ENCODE measurements at places on chromosomes 13 and 19.
A peak's percentile ranks its signal among the peaks of the same experiment; 100 is the strongest.

GRCh38 chr13:68214691-68215415 lies 984.7 kb upstream of the PCDH9 start:
- no peak for DNase-seq

DNA sequence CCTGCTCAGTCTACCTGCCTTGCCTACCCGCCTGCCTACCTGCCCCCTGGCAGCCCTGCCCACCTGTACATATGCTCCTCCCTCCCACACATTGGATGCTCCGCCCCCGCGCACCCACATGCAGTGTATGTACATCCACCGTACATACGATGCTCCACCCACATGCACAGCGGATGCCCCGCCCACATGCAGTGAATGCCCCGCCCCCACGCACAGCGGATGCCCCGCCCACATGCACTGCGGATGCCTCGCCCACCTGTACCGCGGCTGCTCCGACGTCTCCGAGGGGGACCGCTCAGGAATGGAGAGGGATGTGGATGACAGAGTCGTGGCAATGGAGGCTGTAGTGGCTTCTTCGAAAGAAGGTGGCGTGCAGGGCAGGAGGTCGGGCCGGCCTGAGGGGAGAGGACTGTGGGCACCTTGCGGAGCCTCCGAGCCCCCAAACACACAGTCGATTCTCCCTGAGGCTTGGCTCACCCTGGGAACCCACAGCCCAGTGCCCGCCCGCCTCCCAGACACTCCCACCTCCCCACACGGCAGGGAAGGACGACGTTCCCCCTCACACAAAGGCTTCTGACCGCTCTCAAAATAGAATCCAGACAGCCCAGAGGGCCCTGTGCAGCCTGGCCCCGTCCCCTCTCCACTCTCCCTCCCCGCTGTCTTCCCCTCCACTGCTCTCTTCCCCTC lies 16.5 kb upstream of the CACTIN start:
- no peak for DNase-seq

DNA sequence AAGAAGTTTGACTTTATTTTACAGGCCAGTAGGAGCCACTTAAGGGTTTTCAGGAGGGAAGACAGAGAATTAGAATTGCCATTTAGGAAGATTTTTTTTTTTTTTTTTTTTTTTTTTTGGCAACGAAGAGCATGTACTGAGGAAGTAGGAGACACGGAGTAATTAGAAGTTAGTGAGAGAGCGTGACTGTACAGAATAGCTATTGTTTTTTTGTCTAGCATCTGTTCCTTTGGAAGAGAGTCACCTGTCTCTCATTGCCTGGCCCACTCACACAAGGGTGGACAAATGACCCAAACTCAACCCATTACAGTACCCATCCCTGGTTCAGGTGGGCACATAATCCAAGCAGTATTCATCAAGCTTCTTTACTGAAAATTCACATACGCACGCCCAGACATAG lies 166.7 kb downstream of the LACC1 start:
- DNase-seq, result no peak

DNA sequence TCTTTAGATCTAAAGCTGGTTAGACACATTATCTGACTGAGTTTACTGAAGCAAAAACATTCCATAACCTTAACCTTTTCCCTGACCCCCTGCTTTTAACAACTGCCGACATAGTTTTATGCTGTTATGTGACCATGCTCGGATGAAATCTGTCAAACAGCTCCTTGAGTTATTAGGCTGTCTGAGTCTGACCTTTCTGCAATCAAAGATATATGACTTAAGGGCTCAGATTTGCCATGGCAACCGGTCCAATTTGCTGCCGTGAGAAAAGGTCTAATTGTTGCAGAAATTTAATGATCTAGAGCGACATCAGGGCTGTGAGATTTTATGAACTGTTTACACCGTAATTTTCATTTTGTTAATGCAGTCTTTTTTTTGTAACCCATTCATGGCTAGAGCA lies 61.8 kb downstream of the URI1 start:
- no peak for DNase-seq

DNA sequence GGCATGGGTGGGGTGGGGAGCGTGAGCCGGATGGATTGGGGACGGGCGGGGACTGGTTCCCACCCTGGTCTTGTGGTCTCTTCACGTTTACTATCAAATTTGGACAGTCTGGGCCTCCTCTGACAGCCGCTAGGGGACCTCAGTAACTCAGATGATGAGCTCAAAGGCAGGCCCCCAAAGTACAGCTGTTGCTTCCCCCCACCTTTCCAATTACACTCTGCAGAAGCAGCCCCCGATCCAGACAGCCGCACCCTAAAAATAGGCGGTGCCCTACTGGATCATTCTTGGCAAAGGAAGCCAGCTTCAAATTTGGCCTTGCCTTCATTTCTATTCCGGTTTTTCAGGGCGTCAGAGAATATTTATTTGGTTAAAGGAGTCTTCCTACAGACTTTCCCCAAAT lies 1.9 kb upstream of the FOXO1 start:
- DNase-seq, result no peak

DNA sequence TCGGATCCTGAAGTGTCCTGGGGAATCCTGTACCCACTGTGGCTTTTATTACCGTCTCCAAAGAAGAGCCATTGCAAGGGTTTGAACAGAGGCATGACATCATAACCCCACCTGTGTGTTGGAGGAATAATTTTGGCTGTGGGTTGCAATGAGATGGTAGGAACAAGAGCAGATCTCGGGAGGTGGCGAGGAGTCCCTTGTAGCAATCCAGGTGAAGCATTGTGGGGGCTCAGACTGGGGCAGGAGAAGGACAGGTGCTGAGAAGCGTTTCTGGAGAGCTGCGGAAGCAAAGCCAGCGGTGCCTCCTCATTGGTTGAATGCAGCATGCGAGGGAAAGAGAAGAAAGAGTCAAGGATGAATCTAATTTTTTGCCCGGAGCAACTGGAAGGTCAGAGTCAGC lies 382.4 kb downstream of the EFNB2 start:
- no peak for DNase-seq

GRCh38 chr19:57815247-57816075 lies 748 bp upstream of the ZNF552 start:
- DNase-seq, result no peak

- no peak for DNase-seq
Measured at GRCh38 chr13:73625562-73626339, 508.5 kb downstream of the KLF12 start.

- peak; percentile 39 for DNase-seq
Measured at GRCh38 chr19:58021541-58022282, 12.1 kb upstream of the ZSCAN1 start.

DNA sequence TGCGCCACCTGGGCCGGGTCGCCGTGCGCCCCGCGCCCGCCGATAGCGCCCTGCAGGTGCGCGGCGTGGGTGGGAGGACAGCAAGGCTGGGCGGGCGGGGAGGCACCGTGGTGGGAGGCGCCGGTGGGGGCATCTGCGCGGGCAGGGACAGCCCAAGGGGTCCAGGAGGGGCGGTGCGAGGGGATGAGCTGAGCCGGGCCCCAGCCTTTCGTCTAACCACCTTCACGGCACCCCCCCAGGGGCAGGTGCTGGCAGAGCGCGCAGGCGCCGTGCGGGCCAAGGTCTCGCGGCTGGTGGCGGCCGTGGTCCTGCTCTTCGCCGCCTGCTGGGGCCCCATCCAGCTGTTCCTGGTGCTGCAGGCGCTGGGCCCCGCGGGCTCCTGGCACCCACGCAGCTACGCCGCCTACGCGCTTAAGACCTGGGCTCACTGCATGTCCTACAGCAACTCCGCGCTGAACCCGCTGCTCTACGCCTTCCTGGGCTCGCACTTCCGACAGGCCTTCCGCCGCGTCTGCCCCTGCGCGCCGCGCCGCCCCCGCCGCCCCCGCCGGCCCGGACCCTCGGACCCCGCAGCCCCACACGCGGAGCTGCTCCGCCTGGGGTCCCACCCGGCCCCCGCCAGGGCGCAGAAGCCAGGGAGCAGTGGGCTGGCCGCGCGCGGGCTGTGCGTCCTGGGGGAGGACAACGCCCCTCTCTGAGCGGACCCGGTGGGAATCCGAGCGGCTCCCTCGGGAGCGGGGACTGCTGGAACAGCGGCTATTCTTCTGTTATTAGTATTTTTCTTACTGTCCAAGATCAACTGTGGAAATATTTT lies 3.1 kb downstream of the KISS1R start:
- no peak for DNase-seq

GRCh38 chr13:103810026-103810425 lies 743.8 kb upstream of the SLC10A2 start:
- no peak for DNase-seq

- no peak for DNase-seq
Measured at GRCh38 chr19:30235946-30236345, 136.2 kb upstream of the ZNF536 start.

DNA sequence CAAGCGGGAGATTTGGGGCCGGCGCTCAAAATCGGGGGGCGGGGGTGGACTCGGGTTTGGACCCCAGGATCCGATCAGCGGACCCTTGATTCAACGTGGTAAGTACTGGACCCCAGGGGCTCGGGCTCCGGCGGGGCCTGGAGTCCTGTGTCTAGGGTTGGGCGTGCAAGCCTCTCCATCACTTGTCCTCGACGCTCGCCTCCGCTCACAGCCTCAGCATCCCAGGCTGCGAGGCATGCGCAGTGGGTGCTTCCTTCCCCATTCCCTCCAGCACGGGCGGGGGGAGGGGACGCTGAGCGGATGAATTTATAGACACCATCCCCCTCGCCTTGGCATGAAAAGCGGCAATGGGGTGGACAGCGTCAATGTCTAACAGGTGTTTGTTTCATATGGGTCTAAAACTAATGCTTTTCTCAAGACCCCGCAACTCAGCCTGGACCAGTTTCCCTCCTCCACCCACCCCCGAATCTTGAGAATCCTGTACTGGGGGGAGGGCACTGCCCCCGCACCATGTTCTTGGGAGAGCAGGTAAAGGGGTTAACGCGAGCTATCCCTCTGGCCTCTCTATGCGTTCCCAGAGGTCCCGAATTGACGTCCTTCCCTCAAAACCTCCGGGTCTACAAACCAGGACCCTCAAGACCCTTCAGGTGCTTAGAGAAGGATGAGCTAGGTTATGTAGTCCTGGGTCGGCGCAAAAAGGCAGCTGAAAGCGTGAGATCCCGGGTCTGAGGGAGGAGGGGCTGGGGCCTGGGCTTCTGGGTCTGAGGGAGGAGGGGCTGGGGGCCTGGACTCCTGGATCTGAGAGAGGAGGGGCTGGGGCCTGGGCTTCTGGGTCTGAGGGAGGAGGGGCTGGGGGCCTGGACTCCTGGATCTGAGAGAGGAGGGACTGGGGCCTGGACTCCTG lies 579 bp downstream of the CPT1C start:
- peak; percentile 14 for DNase-seq

GRCh38 chr19:1942078-1942933 lies 1.3 kb downstream of the CSNK1G2 start:
- peak; percentile 73 for DNase-seq

DNA sequence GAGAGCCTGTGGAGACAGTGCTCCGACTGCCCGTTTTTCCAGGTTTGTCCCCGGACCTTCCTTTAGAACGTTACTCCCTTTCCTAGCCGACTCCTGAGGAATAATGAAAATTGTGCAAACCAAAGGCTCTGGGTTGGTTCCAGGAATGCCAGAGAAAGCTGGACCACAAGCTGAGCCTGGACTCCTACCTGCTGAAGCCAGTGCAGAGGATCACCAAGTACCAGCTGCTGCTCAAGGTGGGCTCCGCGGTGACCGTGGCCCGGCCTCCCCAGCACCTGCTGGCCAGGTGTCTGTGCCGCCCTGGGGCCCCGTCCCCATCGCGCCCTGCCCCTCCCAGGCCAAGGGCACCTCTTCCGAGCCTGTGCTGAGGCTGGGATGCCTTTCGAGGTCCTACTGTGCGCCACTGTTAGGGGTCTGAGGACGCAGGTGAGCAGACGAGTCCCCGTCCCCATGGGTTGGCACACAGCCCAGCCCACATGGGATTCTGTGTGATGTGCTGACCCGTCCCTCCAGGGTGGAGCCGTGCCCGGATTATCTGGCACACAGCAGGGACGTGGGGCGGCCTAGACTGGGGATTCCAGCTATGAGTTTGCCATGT lies 20.5 kb upstream of the F7 start:
- DNase-seq, result no peak

DNA sequence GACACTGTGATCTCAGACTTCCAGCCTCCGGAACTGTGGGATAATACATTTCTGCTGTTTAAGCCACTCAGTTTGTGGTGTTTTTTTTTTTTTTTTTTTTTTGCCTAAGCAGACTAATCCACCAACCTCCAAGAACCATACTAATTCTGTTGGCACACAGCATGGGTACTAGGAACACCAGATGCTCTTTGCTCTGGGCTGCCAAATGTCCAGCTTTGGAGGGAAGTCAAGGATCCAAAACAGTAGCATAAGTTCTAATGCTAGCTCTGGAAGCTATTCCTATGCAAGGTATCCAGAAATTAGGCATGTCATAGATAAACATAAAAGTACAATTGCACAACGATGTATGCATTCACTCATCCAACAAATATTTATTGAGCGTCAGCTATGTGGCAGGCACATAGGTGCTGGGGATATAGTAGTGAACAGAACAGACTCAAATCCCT lies 64.5 kb upstream of the WDFY2 start:
- DNase-seq, result no peak

DNA sequence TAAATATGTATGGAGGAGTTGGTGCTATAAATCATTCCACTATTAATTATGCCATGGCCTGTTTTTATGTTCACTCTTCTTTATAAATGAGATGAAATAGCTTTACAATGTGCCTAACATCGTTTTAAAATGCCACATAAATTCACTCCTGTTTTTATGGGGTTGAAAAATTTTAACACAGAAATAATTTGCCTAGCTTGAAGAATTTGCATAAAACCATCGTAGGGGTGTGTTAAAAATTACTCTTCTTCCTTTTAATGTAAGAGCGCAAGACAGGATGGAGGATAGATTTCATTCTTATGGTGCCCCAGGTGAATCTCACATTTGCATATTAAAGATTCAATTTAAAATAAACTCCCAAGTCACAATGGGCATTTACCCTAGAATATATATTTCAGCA lies 447.8 kb downstream of the OXGR1 start:
- no peak for DNase-seq

GRCh38 chr13:25046985-25047511 lies 48.9 kb upstream of the PABPC3 start:
- DNase-seq, result no peak

DNA sequence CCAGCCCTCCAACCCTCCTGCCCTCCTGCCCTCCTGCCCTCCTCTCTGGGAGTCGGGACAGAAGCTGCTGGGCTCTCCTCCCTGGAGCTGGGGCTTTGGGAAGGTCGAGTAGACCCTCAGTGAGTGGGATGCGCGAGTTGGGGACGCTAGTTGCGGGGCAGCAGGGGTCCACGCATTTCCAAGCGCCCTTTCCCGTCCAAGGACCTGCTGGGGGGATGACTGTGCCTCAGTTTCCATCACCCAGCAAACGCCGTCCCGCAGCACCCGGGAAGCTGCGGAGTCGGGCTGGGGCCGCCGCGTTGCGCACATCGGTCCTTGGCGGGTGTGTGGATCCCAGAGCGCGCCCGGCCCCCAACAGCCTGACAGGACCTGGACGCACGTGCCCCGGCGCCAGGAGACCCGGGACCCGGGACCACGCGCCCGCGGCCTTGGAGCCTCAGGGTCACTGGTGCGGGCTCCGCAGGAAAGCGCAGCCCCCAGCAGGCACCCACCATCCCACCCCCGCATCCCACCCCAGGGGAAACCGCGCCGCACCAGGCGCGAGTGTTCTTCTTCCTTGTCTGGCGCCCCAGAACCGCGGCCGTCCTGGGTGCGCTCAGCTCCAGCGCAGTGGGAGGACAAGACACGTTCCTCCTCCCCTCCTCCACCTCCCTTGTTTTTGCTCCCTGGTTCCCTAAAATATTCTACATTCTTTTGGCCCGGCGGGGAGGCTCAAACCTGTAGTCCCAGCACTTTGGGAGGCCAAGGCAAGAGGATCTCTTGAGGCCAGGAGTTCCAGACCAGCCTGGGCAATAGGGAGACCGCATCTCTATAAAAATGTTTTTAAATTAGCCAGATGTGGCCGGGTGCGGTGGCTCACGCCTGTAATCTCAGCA lies 9.2 kb downstream of the ONECUT3 start:
- no peak for DNase-seq
